ENCODE measurements at places on chromosomes 2 and 18.
A peak's percentile ranks its signal among the peaks of the same experiment; 100 is the strongest.

DNA sequence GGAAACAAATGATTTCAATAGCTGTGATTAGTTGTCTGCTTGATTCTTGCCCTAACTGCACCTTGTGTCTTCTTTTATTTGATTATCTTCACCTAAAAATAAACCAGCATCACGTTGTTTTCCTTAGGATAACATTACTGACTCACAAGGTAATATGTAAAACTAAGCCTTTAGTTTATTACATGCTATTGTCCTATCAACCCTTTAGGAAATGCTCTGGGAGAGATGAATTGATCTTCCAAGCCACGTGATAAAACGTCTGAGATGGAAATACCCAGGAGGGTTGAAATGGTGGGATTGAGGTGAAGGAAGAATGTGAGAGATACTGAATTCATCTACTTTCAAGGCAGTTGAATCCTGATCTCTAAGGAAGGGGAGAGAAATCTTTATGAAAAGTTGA, 34.5 kb upstream of the TMEM178A start:
- no peak for DNase-seq

DNA sequence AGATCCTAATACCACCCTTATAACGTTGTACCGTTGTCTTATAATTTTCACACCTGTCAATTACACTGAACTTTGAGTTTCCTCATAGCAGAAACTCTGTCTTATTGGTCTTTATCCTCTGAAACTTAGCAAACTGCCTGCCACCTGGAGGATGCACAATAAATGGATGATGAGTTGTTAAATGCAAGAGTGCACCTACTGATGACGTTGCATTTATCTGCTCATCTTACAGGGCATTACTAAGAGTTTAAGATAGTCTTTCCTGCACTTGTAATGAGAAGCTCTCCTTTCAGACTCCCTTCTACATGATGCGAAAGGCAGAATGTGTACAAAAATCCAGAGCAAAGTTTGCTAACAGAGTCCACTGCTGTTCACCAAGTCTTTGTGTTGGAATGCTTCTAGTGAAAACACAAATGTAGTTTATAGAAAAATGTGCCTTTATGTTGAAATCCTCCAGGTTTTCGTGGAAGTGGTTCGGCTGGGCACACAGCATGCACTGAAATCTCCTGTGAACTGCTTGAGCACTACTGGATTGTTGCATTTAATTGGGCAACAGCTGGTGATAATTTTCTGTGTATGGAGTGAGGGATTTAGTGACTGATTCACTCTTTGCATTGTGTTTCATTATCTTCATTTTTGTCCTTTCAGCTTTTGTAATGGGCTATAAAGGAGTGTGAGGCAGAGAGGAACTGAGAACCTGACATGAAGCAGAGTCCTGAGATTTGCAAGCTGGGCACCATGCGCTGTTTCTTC, 665.8 kb upstream of the ID2 start:
- DNase-seq: no peak

GRCh38 chr2:207255565-207256470, 90.1 kb upstream of the KLF7 start:
- no peak for DNase-seq

DNA sequence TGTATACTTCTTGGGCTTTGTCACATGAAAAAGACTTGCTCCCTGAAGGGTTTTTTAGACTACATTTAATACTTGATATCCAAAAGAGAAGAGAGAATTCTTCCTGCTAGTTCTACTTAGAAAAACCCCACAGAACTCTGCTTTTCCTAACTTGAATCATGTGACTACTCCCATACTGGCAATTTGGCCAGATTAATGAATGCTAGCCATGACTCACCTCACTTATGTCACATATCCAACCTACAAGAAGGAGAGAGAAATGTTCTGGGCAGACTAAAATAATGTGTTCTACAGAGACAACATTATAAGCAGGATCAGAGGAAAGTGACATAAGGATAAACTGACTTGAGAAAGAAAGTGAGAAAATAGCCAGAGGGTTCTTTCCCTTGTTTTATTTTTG, 249.3 kb upstream of the GULP1 start:
- DNase-seq: no peak

- DNase-seq: no peak
These were observed 320.9 kb upstream of the TCF4 start for GRCh38 chr18:55908901-55909366.

- no peak for DNase-seq
These were observed 29.2 kb upstream of the MFF start for GRCh38 chr2:227295806-227296205.

DNA sequence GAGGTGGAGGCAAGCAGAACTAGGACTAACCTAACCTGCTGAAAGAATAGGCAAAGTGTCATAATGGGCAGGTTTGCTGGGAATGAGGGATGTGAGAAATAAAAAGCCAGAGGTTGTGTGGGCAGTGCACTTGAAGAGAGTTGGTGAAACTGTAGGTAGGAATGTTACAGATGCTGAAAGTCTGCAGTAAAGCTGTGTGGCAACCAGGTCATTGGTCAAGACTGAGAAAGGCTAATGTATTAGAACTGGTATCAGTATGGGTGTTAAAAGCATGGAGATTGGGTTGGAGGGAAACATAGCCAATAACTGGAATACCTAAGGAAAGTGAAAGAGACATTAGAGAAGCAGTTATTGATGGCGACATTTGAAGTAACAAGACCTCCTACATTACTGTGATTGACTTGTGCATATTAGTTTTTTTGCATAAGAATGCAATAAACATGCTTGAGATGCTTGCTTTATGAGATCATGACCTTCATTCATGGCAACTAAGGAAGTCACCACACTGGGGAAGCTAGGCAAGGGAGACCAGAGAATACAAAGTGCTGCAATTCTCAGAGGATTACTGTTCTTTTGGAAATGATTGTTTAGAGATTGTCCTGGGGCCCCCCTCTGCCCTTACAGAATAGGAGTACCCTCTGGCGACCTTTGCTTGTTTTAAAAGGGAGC, 11.8 kb downstream of the GULP1 start:
- no peak for DNase-seq

DNA sequence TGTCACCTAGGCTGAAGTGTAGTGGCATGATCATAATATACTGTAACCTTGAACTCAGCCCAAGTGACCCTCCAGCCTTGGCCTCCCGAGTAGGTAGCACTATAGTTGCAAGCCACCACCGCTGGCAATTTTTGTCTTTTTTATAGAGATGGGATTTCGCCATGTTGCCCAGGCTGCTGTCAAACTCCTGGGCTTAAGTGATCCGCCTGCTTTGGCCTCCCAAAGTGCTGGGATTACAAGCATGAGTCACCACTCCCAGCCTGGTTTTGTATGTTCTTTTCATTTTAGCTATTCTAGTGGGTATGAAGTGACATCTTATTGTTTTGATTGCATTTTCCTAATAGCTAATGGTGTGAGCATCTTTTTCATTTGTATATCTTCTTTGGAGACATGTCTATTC, 11.3 kb upstream of the EXOC6B start:
- DNase-seq: no peak

- DNase-seq: no peak
These were observed 25.6 kb upstream of the INHBB start for GRCh38 chr2:120320318-120320851.

DNA sequence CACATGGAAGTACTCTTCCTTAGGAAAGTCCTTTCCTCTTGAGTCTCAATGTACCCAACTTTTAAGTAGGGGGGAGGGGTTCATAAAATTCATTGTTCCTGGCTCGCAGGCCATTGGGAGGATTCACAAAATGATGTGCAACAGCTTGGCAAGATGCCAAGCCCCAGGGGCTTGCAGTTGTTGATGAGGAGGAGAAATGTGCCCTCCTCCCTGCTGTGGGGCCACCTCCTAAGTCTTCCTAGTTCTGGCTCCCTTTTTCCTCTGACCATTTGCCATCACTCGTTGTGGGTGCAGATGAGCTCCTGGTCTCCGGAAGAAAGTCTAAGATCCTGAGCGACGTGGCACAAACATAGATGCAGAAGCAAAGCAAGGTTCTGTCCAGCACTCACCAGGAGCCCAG, 435.4 kb downstream of the EIPR1 start:
- DNase-seq: no peak

- no peak for DNase-seq
These were observed 41.3 kb downstream of the CAPN13 start for GRCh38 chr2:30765876-30766470.

- no peak for DNase-seq
These were observed 123.8 kb downstream of the CAPN13 start for GRCh38 chr2:30683236-30683956.

DNA sequence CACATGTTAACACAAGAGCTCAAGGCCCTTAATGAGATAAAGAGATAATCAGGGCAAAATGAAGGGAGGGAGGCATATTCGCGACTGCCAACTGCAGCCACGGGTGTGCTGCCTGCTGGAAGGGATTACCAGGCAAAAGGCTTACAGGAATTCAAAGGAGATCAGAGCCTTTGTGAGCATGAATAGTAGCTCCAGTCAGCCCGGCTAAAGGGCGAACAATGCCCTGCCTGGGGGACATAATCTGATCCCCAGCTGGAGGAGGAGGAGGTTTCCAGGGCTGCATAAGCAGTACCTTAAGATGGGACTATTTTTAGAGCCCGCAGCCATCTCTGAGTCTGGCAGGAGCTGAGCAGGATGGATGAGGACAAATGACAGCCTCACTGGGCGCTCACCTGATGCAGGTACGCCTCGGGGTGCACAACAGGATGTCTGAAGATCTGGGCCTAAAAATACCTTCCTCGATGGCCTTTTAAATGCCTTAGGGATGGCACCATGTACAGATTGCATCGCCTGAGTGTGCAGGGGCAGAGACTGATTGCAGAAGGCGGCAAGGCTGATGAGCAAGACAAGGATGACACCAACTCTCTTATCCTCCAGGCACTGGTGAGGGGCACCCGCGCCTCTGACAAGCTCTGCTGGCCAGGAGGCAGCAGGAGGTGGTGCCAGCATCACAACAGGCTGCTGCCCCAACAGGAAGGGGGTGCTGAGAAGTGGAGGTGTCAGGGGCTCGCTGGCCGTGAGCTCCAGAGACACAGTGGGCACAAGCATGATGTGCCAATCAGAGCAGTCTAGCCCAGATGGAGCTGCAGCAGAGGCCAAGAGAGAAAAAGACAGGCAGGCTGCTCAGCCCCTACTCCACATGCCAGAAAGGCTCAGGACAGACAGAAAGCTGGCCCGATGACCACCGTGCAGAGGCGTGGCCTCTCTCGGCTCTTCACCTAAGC, 111.4 kb downstream of the EIPR1 start:
- DNase-seq: no peak

DNA sequence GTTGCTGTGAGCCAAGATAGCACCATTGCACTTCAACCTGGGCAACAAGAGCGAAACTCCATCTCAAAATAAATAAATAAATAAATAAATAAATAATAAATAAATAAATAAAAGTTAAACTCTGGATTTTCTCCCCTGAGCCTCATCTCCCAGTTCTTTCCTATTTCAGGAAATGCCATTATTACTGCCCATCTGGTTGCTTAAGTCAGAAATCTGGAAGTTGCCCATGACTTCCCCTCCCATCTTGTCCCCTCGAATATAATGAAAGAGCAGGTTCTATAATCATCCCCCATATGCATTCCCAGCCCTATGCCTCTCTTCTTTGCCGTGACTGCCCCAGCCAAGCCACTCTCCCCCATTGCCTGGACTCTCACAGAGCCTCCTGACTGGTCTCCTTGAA, 4.2 kb upstream of the PSD4 start:
- no peak for DNase-seq

- no peak for DNase-seq
These were observed 14.3 kb downstream of the DSG2 start for GRCh38 chr18:31512203-31512764.

DNA sequence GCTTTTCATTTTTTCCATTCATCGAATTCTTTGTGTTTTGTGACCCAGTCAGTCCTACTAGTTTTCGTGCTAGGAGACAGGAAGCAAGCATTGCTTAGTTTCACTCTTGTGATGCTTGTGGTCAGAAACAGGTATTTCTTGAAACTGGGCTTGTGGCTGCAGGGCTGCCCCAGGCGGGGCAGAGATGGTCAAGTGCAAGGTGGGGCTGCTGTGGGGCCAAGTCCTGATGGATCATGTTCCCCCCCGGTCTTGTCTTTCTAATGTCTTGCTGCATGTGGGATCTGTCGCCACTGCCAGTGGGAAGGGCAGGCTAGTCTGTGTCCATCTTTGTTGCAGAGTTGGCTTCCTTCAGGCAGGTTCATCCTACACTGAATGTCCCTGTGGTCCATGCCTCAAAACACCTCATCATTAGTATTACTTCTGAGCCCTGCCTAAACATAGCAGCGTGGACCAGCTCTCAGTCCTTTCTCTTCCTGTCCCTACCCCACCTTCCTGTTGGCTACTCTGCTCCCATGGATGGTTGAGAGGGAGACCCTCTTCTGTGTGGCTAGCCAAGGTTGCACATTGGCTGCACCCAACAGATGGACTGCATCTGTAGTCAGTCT, 38.7 kb downstream of the INPP4A start:
- no peak for DNase-seq

DNA sequence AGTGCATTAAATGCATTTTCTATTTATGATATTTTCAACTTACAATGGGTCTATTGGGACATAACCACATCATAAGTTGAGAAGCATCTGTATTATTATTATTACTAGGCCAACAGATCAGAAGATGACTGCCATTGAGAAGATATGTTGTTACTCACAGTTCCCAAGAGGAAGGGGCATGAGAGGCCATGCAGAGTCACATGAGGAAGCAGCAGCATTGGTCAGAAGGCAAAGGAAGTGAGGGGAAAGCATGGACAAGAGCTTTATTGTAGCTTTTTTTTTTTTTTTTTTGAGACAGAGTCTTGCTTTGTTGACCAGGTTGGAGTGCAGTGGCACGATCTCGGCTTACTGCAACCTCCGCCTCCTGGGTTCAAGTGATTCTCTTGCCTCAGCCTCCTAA, 66.2 kb upstream of the LCLAT1 start:
- DNase-seq: no peak

GRCh38 chr2:8107621-8108378, 574.1 kb upstream of the ID2 start:
- no peak for DNase-seq

GRCh38 chr18:49486134-49486533, 900 bp downstream of the C18orf32 start:
- DNase-seq: no peak

DNA sequence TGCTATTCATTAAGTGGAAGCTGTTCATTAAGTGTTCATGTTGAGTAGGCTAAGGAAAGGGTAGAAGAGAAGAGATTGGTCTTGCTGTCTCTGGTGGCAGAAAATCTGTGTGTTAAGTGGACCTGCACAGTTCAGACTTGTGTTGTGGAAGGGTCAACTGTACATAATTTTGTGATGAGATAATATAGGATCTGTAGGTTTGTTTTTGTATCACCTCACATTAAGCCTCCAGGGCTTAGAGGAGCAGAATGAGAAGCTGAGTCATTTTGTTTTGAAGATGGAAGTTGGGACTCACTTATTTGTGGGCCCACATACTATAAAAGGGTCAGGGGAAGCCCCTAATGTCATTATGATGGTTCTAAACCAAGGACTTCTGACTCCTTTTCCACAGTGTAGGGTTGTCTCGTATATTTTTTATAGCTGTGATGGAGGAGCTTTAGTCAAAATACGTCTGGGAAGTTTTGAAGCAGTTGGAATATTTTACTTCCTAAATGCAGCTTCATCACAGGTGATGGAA, 18.2 kb downstream of the PMS1 start:
- DNase-seq: no peak

DNA sequence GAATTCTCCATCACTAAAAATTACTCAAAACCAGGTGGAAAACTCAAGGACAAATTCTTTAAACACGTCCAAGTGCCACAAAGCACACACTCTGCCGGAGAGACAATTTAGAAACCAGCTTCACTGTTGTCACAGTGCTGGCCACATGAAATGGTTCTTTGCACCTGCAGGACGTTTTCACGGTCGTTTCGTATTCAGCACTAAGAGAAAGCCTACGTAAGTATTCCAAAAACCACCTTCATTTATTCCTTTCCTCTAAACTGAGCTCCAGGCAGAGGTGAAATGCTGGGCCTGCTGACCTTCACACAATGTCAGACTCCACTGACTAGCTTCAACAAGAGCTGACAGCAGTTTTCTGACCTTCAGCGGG, 680 bp downstream of the ATP5F1A start:
- DNase-seq: peak; percentile 14
